ENCODE measurements at places on chromosomes 3 and 15.

GRCh38 chr3:72818092-72818773 is 30.0 kb downstream of the SHQ1 start:
- DNase-seq = no peak

DNA sequence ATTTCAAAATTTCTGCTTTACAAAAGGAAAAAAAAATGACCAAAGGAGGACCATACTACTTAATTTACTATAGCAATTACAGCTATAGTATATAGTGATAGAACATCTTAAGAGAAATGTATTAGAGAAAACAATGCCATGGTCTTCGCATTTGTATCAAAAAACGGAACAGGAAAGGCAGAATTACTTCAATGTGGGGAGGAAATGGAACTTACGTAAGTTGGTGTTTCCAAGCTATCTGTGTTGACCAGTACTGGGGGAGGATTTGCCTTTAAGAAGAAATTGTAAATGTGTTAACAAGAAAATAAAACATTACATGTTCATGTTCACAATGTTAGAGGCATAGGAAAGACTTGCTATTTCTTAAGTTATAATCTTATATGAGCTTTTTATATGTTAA is 119.9 kb upstream of the MELTF start:
- no peak for DNase-seq

- DNase-seq = no peak
Observed at GRCh38 chr15:93493172-93493571, 404.2 kb upstream of the RGMA start.

- DNase-seq = no peak
Observed at GRCh38 chr15:80557441-80558234, 137.5 kb upstream of the ABHD17C start.

DNA sequence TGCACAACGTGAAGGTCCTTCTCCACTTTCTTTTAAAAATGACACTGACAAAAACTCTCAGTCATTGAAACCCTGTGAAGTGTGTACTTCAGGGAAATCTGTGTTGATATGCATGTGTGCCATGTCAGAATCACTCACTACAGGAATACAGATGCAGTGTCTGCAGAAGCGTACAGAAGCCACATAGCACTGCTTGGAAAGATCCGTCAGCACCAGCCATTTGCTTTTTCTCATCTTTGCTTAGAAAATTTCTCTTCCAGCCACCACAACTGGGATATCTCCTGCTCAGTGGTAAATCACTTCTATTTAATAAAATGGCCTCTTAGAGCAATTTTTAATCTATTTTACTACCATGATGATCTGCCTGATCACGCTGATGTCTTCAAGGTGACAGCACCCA is 91.3 kb upstream of the ARHGEF26 start:
- no peak for DNase-seq

- no peak for DNase-seq
Observed at GRCh38 chr15:90836296-90836871, 32.0 kb upstream of the FURIN start.

- DNase-seq = no peak
Observed at GRCh38 chr3:196227629-196228493, 11.5 kb downstream of the SLC51A start.

DNA sequence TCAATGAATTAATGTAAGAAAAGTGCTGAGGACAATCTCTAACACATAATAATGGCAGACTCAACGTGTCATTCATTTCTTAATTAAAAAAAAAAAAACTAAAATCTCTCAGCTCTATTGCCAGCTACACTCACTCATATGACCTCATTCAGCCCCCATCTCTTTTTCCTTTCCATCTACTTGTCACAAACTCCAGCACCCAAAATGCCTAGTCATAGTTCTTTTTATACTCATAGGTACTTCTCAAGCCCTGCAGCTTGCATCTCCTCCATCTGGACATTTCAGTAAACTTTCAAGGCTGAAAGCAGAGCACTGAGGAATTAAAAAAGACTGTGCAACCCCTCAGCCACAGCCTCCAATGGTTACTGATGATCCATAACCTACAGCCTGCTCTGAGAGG is 109.8 kb downstream of the PLCH1 start:
- DNase-seq = no peak

DNA sequence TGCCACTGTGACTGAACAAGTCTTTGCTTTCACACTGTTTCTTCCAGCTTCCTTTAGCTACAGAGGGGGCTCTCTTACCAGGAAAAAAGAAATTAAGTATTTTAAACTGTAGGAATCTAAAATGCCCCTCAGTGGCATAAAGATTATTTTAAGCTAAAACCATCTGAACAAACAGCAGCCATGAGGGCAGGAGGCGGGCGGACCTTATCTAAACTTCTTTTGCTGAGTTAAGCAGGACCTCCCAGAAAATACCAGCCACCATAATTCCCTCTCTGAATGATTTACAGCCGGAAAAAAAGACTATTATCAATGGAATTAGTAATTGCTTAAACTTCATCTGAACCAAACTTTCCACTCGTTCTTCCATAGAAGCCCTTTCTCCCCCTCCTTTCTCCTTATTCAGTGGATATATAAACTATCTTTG is 5.2 kb upstream of the TOPAZ1 start:
- no peak for DNase-seq

- DNase-seq = no peak
Observed at GRCh38 chr15:74302821-74303359, 64.6 kb downstream of the CYP11A1 start.

DNA sequence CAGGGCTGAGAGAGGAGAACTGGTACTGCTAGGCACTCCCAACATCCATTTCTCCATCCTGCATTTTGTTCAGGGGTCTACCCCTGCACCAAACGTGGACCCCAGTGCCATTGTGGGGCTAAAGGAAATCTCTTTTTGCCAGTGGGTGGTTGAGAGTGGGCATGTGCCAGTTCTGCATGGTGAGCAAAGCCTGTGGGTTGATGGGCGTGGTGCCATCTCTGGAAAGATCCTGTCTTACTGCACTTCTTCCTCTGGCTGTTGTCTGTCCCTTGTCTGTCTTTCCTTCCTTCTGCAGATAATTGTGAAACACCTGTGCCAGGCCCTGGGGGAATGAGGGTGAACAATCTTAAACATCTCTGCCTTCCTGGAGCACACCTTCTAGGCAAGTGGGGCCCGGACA is 1.4 kb upstream of the RARRES1 start:
- DNase-seq = no peak

DNA sequence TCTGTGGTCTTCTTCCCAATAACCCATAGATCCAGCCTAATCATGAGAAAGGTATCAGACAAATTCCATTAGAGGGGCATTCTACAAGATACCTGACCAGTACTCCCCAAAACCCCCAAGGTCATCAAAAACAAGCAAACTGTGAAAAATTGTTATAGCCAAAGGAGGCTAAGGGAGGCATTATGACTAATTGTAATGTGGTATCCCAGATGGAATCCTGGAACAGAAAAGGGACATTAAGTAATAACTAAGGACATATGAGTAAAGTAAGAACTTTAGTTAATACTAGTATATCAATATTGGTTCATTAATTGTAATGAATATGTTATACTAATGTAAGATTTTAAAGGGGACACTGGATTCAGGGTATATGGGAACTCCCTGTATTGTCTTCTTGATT is 20.4 kb downstream of the SPTSSB start:
- no peak for DNase-seq

DNA sequence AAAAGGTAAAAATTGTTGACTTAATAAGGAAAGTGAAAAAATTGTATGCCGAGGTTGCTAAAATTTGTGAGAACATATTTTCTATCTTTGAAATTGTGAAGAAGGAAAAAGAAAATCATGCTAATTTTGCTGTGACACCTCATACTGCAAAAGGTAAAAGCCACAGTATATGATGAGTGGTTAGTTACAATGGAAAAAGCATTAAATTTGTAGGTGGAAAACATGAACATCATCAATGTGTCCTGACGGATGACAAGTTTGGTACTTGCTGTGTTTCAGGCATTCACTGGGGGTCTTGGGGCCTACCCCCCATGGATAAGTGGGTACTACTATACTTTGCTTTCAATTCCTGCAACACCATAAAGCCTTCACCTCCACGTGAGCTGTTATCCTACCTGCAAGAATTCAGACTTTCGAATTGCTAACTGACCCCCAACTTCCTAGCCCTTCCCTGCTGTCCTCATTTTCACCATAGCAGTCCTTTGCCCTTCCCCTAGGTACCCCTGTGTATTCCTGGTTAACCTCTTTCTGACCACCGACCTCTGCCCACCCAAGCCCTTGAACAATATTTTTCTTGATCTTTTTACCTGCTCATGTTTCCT is 62.4 kb downstream of the RAB7A start:
- DNase-seq = no peak
